Breast epithelium (tissue), 4 donors: ENCODE measurements at places on chromosomes 16 and 17. TPM values are rescaled to one million over a fixed set of nuclear protein-coding genes. Genes with fewer than 3 reads are reported as not detected.

KRTAP3-1 gene
- not detected for total RNA-seq

GGA2 gene
- total RNA-seq = 61.9 TPM

DNA sequence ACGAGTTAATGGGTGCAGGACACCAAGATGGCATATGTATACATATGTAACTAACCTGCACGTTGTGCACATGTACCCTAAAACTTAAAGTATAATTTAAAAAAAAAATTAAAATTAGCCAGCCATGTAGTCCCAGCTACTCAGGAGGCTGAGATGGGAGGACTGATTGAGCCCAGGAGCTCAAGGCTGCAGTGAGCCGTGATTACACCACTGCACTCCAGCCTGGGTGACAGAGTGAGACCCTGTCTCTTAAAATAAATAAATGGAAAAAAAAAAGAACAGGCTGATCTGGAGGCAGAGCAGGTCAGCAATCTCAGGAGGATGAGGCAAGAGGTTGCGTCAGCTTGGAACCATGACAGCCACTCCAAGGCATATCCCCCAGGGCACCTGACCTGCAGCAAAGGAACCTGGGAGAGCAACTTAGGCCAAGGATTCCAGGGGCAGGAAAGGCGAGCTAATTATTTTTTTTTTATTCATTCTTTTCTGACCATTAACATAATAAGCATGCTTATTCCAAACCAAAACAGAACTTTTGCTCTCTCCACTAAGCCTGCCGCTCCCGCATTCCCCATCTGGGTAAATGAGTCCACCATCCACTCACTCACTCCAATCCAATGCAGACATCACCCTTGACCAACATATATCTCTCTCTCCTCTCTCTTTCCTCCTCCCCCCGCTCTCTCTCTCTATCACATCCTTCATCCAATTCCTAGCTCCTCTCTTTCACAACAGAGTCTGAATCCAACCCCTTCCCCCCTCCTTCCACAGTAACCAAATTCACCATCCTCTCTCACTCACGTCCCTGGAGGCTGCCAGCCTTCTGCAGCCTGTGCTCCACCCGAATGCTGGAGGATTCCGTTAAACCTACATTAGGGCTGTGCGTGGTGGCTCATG is 47.7 kb downstream of the TK2 start:
- H3K4me3 ChIP-seq = no peak overlapping the region
- no peaks in the 10 kb centered on the region for H3K36me3 ChIP-seq
- H3K27me3 ChIP-seq = no peaks in the 10 kb centered on the region
- peak overlapping the region; percentile 62 for H3K27ac ChIP-seq
- peak; percentile 56 for DNase-seq

TPSD1 gene
- 5.9 TPM for total RNA-seq

TBC1D3I gene
- total RNA-seq = not detected

DNA sequence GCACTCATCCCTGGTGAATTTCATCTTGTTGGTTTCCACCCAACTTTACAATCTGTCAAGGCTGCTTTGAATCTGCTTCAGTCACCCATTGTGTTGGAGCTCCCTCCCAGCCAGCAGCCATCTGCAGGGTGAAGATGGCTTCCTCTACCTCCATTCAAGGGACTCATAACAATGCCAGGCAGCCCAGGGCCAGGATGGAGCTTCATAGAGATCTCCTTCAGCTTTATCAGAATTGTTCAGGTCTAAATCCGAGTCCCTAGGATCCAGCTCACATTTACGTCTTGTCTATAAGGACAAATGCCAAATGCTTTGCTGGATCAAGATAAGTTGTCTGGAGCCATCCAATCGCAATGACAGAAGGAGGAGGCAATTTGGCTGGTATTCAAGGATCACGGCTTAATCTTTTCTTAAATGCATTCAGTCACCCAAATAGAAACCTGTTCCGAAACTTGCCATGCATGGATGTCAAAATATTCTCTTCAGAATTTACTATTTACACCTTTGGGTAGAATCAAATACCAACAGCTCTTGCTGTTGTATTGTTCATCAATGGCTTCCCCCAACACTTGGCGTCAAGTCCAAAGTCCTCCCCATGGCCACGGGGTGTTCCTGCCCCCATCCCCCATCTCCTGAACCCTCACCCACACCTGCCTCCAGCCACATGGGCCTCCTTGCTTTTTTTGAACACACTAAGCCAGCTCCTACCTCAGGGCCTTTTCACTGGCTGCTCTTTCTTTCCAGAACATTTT is 3.8 kb upstream of the FAM171A2 start:
- H3K36me3 ChIP-seq = no peaks in the 10 kb centered on the region
- DNase-seq = no peak
- no peak overlapping the region for H3K4me3 ChIP-seq
- peaks cover 13% of the 10 kb centered on the region for H3K27me3 ChIP-seq
- no peaks in the 10 kb centered on the region for H3K4me1 ChIP-seq
- H3K27ac ChIP-seq = no peak overlapping the region

- peak overlapping the region; percentile 94 for H3K27ac ChIP-seq
- no peaks in the 10 kb centered on the region for H3K27me3 ChIP-seq
- DNase-seq = no peak
Measured at GRCh38 chr17:40313668-40314583, 4.9 kb downstream of the RARA start.

NEUROD2 gene
- total RNA-seq = not detected

DNA sequence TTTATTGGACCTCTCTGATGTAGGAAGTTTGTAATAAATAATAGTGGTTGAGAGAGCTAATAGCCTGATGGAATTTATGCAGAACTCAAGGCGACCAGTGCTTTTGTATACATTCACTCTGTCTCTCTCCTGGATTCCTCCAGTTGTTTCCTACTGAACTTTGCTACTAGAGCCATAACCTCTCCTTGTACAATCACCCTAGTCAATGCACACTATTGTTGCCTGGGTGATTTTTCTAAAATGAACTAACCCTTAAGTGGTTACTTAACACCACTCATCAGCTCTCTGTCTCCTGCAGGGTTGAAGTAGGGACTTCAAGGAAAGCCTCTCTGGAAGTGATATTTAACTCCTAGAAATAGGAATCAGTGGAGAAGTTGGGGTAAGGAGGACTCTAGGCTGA is 9.7 kb downstream of the PHKB start:
- no peaks in the 10 kb centered on the region for H3K36me3 ChIP-seq
- no peaks in the 10 kb centered on the region for H3K4me1 ChIP-seq
- no peak for DNase-seq

DNA sequence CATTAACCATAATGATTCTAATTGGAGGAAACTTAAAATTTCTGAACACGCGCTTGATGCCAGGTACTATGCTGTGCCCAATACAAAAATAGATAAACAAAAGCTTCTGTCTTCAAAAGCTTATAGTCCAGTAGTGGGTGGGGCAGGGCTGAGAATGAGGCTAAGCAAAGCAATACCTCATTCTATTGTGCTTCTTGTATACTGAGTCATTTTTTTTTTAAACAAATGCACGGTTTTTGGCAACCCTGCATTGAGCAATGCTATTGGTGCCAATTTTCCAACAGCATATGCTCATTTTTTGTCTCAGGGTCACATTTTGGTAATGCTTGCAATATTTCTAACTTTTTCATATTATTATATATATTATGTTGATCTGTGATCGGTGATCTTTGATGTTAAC is 34.7 kb upstream of the HNF1B start:
- H3K27me3 ChIP-seq = no peaks in the 10 kb centered on the region
- H3K36me3 ChIP-seq = no peaks in the 10 kb centered on the region
- H3K4me3 ChIP-seq = no peak overlapping the region

- no peak overlapping the region for H3K27ac ChIP-seq
- peak; percentile 34 for DNase-seq
- no peak overlapping the region for H3K4me3 ChIP-seq
- no peaks in the 10 kb centered on the region for H3K4me1 ChIP-seq
- H3K36me3 ChIP-seq = no peaks in the 10 kb centered on the region
Measured at GRCh38 chr17:16911141-16911937, 60.6 kb downstream of the TNFRSF13B start.

DNA sequence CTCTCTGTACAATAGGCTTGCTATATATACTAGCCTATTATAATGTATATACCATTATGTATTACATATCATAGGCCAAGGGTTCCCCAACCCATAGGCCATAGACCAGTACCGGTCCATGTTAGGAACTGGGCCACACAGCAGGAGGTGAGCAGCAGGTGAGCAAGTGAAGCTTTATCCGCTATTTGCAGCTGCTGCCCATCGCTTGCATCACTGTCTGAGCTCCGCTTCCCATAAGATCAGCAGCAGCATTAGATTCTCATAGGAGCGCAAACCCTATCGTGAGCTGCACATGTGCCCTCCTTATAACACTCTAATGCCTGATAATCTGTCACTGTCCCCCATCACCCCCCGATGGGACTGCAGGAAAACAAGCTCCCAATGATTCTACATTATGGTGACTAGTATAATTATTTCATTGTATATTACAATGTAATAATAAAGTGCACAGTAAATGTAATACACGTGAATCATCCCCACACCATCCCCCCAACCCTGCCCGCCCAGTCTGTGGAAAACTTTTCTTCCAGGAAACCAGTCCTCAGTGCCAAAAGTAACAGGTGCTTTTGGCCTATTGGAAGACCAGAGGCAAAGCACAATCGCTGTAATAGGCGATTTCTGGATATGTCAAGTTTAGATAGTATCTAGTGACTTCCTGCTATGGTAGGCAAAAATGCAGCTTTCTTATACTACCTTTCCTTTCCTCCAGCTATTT is 84.1 kb downstream of the MYH11 start:
- no peaks in the 10 kb centered on the region for H3K27me3 ChIP-seq
- no peak overlapping the region for H3K27ac ChIP-seq
- no peaks in the 10 kb centered on the region for H3K36me3 ChIP-seq
- DNase-seq = no peak
- no peak overlapping the region for H3K4me3 ChIP-seq
- H3K4me1 ChIP-seq = no peaks in the 10 kb centered on the region

GRCh38 chr16:82943371-82943770 is 316.6 kb downstream of the CDH13 start:
- H3K4me1 ChIP-seq = no peaks in the 10 kb centered on the region
- no peak overlapping the region for H3K4me3 ChIP-seq
- no peak overlapping the region for H3K27ac ChIP-seq
- H3K27me3 ChIP-seq = peaks cover 5% of the 10 kb centered on the region
- DNase-seq = no peak

MRPS34 gene
- total RNA-seq = 87.8 TPM

RAP1GAP2 gene
- total RNA-seq = 10.8 TPM

- peak; percentile 59 for DNase-seq
- H3K27me3 ChIP-seq = no peaks in the 10 kb centered on the region
- no peaks in the 10 kb centered on the region for H3K36me3 ChIP-seq
- peak overlapping the region; percentile 100 for H3K27ac ChIP-seq
- peak overlapping the region; percentile 89 for H3K4me3 ChIP-seq
Measured at GRCh38 chr16:69566240-69566980, 644 bp downstream of the NFAT5 start.

DNA sequence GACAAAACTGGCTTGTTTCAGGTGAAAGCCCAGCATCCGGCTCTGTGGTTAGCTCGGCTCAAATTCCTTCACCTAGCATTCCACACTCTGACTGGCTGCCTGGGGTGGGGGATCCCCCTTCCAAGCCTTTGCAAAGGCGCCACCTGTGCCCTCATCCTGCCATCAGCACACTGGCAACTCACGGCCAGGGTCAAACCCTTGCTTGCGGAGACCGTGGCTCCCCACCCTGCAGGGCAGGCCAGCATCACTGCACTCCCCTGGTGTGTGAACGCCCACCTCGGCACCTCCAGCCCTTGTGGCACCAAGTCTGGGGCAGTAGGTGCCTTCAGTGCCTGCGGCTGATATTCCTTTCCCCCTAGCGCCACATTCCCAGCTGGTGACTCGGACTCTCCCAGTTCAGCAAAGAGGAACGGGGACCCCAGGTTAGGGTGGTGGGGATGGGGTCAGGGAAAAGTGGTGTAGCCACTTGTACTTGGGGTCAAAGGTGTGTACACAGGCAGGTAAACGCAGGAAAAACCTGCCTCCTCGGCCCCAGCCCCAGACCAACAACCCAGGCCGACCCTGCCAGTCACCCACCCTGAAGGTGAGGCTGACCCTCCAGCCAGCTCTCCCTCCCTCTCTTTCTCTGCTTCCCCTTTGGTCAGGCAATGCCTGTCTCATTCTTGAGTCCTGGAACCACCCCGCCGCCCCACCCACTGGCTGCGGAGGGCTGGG is 1.1 kb downstream of the FLII start:
- DNase-seq = peak; percentile 69
- H3K4me1 ChIP-seq = peaks cover 19% of the 10 kb centered on the region
- no peaks in the 10 kb centered on the region for H3K27me3 ChIP-seq

- no peak for DNase-seq
- H3K4me3 ChIP-seq = no peak overlapping the region
- H3K4me1 ChIP-seq = no peaks in the 10 kb centered on the region
- no peak overlapping the region for H3K27ac ChIP-seq
Measured at GRCh38 chr16:83830769-83831455, 23.1 kb downstream of the HSBP1 start.

TMEM256 gene
- 113 TPM for total RNA-seq

GRCh38 chr17:13885550-13885949 is 183.8 kb upstream of the COX10 start:
- no peak for DNase-seq
- no peak overlapping the region for H3K27ac ChIP-seq
- no peak overlapping the region for H3K4me3 ChIP-seq
- no peaks in the 10 kb centered on the region for H3K27me3 ChIP-seq
- H3K4me1 ChIP-seq = no peaks in the 10 kb centered on the region

TNFRSF17 gene
- total RNA-seq = 0.44 TPM

DNA sequence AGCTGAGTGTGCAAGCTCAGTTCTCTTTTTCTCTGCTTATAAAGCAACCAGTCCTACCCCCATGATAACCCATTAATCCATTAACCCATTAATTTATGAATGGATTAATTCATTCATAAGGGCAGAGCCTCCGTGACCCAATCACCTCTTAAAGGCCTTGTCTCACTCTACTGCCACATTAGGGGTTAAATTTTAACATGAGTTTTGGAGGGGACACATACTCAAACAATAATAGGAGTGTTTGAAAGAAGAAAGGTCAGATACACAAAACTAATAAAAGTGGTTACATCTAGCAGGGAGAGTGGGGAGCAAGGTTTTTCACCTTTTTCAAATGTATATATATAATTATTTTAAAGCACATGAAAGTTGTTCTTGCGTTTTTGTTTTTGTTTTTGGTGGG is 6.8 kb downstream of the VMP1 start:
- H3K4me1 ChIP-seq = no peaks in the 10 kb centered on the region
- no peak overlapping the region for H3K27ac ChIP-seq
- DNase-seq = no peak

DNA sequence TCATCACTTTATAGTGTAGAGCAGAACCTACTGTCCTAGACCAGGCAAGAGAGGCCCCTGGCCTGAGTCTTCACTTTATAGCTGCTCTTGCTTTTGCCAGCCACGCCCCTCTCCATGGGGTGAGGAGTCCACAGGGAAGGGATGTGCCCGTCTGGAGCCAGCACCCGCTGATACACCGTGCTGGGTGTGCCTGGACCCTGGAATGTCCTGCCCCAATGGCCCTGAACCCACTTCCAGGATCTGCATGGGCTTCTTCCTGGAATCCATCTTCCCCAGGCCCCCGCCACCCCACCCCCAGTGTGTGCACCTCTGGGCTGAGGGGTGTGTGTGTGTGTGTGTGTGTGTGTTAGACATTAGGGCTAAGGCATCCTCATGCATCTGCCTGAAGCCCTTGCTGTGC is 44.9 kb downstream of the MEOX1 start:
- no peaks in the 10 kb centered on the region for H3K27me3 ChIP-seq
- H3K4me3 ChIP-seq = no peak overlapping the region
- no peaks in the 10 kb centered on the region for H3K36me3 ChIP-seq

PRR35 gene
- not detected for total RNA-seq

- H3K36me3 ChIP-seq = no peaks in the 10 kb centered on the region
- H3K4me1 ChIP-seq = no peaks in the 10 kb centered on the region
- peak overlapping the region; percentile 77 for H3K27ac ChIP-seq
- no peaks in the 10 kb centered on the region for H3K27me3 ChIP-seq
- peak overlapping the region; percentile 76 for H3K4me3 ChIP-seq
Measured at GRCh38 chr16:53704445-53704813, 473 bp downstream of the FTO start.

MYL11 gene
- not detected for total RNA-seq
